GM23338 (cell line): ENCODE measurements at places on chromosomes 7 and 10.

DNA sequence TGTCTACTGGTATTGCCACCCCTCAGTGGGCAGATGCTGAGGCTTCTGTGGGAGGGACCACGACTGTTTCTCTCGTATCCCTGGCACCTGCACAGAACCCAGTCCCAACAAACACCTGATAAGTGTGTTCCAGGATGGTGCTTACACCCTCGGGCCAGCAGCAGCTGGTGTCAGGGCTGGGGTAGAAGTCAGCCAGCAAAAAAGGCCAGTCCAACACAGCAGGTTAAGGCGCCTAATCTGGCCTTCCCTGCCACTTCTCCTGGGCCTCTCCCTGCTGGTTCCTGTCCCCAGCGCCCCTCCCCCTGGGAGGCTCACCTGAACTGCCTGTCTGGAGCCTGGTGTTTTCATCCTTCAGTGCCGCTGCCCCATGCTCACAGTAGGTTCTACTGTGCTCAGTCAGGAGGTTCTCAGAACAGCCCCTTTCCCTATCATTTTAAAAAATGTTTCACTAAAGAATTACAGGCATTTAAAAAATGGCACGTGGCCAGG, 20.0 kb downstream of the PODXL start:
- no peak for DNase-seq

GRCh38 chr10:31136930-31137885, 105.5 kb upstream of the ZNF438 start:
- DNase-seq, result no peak

GRCh38 chr10:36173364-36173763, 531.3 kb upstream of the FZD8 start:
- no peak for DNase-seq

DNA sequence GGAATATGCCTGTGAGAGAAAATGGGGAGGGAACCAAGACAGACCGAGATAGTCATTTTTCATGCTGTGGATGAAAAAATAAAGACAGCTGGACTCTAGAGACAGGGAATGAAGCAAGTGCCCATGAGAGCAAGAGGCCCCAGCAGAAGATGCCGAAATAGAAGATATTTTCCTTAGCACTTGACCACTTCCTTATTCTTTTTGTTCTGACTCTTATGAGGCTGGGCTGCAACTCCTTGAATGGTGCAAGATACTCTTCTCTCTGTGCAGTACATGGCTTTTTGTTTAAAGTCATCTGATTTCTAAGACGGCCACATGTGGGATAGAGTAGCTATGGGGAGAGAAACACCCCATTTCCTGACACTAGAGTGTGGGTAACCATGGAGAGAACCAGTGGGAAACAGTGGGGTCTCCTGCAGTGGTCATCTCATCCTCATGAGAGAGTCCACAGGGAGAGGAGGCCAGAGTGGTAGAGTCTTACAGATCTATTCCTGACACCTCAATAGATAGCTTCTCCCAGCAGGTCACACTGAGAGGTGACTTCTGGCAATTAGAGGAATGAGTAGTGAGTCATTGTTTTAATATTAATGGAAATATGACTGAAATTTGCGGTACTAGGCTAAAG, 18.0 kb upstream of the VCL start:
- DNase-seq, result no peak

DNA sequence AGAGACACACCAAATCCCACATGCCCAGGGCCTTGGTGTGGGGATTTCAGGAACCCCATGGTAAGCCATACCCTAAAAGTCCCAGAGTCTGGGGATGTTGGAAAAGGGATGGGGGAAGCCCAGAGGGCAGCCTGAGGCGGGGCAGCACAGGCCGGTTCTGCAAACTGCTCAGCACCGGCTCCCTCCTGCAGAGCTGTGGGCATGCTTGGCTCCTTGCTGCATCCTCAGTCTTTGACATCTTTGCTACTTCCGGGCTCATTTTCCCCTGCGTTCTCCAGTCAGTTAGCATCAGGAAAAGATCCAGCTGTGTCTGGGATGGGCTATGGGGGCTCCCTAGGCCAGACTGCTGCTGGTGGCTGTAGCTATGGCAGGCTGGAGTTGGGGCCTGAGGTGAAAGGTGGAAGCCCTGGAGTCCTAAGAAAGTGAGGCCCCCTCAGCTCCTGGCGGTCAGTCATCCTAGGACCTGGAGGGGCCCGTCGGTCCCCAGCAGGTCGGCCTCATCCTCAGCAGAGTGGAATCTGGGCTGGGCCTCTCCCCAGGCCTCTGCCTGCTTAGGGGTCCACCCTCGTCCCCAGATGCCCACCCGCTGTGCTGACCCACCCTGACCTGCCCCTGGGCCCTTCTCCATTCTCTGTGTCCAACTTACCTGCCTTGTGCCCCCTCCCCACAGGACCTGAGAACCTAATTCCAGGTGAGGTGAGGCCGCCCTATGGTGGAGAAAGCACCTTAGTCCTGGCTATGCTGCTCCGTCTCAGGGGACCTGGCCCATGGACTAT, 9.3 kb downstream of the TBATA start:
- DNase-seq, result no peak

DNA sequence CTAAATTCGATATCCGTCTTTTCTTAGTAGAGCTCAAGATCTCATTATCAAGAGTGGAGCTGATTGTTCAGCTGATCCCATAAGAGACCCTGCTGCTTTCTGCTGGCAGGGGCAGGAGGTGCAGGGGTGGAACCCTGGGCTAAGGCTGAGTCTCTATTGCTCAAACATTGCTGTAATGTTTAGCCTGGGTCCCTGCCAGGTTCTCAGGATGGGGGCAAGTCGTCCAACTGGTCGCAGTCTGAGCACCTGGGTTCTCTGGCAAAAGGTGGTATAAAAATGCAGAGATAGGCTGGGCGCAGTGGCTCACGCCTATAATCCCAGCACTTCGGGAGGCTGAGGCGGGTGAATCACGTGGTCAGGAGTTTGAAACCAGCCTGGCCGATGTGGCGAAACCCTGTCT, 62.0 kb upstream of the NRBF2 start:
- no peak for DNase-seq

- peak; percentile 81 for DNase-seq
Measured at GRCh38 chr7:47536661-47537611, 45.0 kb downstream of the TNS3 start.

- no peak for DNase-seq
Measured at GRCh38 chr10:74957285-74957961, 131.0 kb downstream of the KAT6B start.

GRCh38 chr10:93152136-93152535, 78.4 kb downstream of the CYP26A1 start:
- no peak for DNase-seq

DNA sequence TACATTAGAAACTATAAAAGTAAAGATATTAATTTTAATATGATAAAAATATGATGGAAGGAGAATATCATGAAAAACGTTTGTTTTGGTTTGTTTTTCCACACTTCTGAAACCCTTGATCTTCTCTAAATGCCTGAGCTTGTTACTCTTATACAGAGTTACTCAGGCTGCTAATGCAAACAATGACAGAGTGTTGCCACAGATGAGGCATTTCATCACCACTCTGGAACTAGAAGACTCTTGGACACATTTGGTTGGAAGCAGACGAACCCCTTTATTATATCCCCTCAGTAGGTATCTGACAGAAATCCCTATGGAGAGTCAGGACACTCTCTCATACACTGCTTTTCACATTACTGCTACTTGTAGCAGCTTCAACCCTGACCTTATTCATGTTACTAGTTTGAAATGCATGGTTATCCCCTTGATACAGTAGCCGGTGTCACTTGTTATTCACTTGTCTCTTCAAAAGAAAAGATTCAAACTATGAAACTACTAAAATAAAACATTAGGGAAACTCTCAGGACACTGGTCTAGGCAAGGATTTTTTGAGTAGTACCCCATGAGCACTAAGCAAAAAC, 66.9 kb downstream of the SEMA3C start:
- no peak for DNase-seq

GRCh38 chr7:17988858-17989257, 38.8 kb downstream of the PRPS1L1 start:
- DNase-seq, result peak; percentile 44

- DNase-seq, result no peak
Measured at GRCh38 chr10:133235265-133235855, 2.3 kb upstream of the VENTX start.

DNA sequence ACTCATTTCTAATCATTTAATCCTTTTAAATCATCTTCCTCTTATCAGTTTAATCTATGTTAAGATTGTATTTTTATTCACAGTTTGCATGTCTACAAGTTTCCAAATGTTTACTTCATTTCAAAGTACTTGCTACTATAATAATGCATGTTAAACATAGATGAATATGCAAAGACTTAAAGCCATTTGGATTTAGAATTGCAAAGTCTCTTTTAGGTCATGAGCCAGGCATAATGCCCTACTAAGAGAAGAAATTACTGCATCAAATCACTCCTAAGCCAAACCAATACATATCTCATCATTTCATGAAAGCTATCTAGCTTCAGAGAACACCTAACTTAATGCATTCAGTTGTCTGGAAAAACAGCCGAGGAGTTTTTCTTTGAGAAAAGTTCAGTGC, 266.1 kb downstream of the PRKG1 start:
- no peak for DNase-seq

DNA sequence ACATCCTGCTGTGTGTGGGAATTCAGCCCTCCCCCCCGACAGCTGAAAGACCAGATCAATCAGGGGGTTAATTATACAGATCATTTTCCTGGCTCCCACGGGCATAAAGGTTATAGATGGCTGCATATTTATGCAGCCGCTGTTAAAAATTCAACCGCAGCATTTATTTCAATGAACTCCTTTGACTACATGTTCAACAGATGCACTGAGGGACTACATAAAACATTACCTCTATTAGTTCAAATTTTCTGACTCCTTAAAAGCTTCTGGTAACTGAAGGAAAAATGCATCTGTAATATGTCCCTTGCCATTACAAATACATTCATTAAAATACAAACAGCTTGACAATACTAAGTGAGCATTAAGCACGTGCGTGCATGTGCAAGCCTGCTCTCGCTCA, 49.7 kb upstream of the YAE1 start:
- DNase-seq, result no peak

GRCh38 chr10:51767103-51767763, 67.8 kb upstream of the CSTF2T start:
- DNase-seq, result no peak

- no peak for DNase-seq
Measured at GRCh38 chr10:79483948-79484347, 28.4 kb upstream of the EIF5AL1 start.

GRCh38 chr7:83514977-83515376, 134.0 kb downstream of the SEMA3E start:
- DNase-seq, result peak; percentile 74

DNA sequence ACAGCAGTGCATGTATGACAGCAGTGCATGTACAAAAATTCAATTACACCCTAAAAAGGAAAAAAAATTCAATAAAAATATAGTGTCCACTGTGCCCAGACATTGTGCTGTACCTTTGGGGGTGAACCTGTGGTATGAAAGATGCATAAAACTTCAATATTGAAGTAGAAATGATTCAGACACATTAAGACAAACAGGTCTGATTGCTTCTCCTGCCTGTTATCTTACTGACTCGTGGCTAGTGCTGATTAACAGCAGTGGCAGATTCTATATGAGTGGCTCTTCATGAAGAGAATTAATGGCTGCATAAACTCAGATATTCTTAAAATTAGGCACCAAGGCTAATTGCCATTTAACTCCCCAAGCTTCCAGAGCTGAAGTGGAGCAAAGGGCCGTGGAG, 37.9 kb downstream of the GATA3 start:
- DNase-seq, result no peak

- no peak for DNase-seq
Measured at GRCh38 chr7:81094952-81095351, 176.1 kb upstream of the SEMA3C start.

DNA sequence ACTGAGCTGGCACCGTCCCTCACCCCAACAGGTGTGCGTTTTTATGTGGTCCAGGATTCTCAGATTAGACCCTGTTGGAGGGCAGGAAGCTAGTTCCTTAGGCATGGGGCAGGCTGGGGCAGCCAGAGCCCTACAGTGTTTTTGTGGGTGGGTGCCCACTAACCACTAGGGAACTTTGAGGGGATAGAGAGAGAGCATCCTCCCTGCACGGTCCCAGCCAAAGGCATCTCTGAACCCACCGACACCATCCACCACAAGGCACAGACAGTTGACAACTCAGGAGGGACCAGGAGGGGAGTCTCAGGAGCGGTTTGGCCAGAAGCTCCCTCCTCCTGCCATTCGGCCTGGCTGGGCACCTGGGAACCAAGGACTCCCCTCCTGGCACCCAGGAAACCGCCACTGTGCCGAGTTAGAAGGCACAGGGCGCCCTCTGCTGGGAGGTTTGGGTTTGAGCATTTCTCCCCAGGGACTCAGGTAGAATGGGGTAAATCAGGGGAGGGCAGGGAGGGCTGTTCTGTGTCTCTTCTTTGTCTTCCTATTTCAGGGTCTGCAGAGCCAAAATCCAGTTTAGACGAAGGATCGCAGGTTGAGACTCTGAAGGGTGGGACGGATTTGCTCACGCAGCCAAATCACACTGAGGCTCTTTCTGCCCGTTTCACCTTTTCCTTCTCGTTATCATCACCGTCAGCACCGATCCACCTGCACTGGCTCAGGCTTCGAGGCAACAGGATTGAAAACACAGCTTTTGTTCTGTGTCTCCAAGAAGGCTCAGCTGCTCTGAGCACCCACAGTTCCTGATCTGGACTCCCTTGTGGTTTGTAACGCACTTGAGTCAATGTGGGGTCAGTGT, 84.8 kb upstream of the COL13A1 start:
- peak; percentile 91 for DNase-seq

DNA sequence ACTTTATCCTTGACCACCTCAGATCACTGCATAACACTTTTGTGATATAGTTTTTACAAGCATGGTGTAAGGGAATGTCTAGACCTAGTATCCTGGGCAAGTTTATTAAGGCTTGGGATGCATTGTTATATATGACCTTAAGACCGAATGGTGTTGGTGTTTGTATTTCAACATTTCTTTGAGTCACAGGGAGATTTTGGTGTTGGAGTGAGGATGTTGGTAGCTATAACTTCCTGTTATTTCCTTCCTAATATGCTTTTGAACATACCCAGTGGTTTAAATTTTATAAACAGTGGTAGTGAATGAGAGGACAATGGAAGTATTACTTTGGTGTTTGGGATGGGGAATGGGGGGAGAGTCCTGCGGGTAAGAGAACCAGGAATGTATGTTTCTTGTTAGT, 2.6 kb downstream of the EXOC4 start:
- no peak for DNase-seq

DNA sequence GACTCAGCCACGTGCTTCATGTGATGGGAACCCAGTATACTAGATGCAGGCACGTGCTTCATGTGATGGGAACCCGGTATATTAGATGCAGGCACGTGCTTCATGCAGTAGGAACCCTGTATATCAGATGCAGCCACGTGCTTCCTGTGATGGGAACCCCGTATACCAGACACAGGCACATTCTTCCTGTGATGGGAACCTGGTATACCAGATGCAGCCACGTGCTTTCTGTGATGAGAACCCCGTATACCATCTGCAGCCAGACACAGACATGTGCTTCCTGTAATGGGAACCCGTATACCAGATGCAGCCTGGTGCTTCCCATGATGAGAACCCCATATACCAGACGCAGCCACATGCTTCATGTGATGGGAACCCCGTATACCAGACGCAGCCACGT, 44.0 kb downstream of the MGMT start:
- no peak for DNase-seq
